Activated naive CD8-positive, alpha-beta T cell treated with anti-CD3 and anti-CD28 coated beads, Interleukin-2, amount 10 ng/mL, durations not matched to agents 7 days and 5 days (primary cell): ENCODE measurements at places on chromosomes 4 and X. TPM values are rescaled to one million over a fixed set of nuclear protein-coding genes. Genes with fewer than 3 reads are reported as not detected.

GRCh38 chr4:1183985-1184773 is 11.8 kb upstream of the SPON2 start:
- DNase-seq: no peak
- peaks cover 24% of the 10 kb centered on the region for H3K4me1 ChIP-seq
- H3K27ac ChIP-seq: peak overlapping the region; percentile 17
- H3K27me3 ChIP-seq: no peaks in the 10 kb centered on the region
- H3K36me3 ChIP-seq: peaks cover 35% of the 10 kb centered on the region
- peak overlapping the region; percentile 17 for H3K4me3 ChIP-seq

- no peak overlapping the region for H3K4me3 ChIP-seq
- H3K36me3 ChIP-seq: no peaks in the 10 kb centered on the region
- peaks cover 21% of the 10 kb centered on the region for H3K4me1 ChIP-seq
- peaks cover 9% of the 10 kb centered on the region for H3K27me3 ChIP-seq
- DNase-seq: no peak
Measured at GRCh38 chrX:40467454-40467853, 113.3 kb upstream of the ATP6AP2 start.

GRCh38 chr4:1833307-1834046 is 22.5 kb downstream of the LETM1 start:
- no peak overlapping the region for H3K27ac ChIP-seq
- H3K4me1 ChIP-seq: peaks cover 6% of the 10 kb centered on the region
- DNase-seq: no peak

- no peak for DNase-seq
- no peaks in the 10 kb centered on the region for H3K4me1 ChIP-seq
- H3K27ac ChIP-seq: no peak overlapping the region
- H3K4me3 ChIP-seq: no peak overlapping the region
- H3K27me3 ChIP-seq: peaks cover 12% of the 10 kb centered on the region
- H3K36me3 ChIP-seq: no peaks in the 10 kb centered on the region
Measured at GRCh38 chrX:104284507-104284906, 29.8 kb upstream of the ESX1 start.

DNA sequence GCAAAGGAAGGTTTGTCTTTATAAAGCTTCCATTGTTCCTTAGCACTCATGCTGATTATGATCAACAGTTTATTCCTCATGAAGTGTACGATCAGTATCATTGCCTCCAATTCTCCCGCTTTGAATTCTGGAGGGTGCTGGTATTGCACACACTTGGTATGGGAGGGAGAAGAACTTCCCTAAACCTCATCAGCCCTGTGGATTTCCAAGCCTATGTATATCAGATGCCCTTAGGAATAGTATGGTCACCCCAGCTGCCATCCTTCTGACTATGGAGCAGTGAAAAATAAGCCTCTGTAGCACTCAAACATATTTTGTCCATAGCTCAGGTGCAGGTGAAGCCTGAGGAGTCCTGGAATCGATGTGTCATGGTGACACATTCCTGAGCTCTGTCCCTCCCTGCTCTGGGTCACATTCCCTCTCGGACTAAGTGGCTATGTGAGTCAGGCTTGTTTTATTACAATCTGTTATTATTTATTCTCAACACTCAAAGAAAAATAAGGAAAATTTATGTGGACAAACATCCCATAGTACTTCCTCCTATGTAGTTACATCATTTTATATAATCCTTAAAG is 2.0 kb upstream of the ZDHHC9 start:
- DNase-seq: no peak
- no peak overlapping the region for H3K27ac ChIP-seq
- H3K4me1 ChIP-seq: peaks cover 13% of the 10 kb centered on the region
- H3K27me3 ChIP-seq: peaks cover 1% of the 10 kb centered on the region

DNA sequence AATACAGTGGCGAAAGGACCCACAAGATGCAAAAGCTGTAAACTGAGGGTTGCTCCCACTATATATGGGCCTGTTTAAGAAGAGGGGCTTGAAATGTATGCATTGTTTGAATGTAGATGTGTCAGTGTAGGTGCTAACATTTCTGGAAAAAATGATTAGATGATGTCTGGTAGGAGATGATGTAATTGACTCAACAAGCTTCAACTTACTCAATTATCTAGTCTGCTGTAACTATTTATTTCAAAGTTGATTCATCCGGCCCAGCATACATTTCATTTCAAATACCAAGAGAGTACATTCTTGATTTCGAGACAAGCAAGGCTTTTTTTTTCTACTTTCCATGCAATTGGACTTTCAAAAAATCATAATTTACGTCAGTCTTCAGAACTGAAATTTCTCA is 9.3 kb upstream of the ENAM start:
- H3K27me3 ChIP-seq: peaks cover 5% of the 10 kb centered on the region
- H3K36me3 ChIP-seq: no peaks in the 10 kb centered on the region
- DNase-seq: no peak
- no peak overlapping the region for H3K27ac ChIP-seq
- no peak overlapping the region for H3K4me3 ChIP-seq

- H3K36me3 ChIP-seq: no peaks in the 10 kb centered on the region
- H3K4me3 ChIP-seq: no peak overlapping the region
- H3K4me1 ChIP-seq: peaks cover 3% of the 10 kb centered on the region
Measured at GRCh38 chr4:159042097-159042605, 60.7 kb upstream of the RAPGEF2 start.

DNA sequence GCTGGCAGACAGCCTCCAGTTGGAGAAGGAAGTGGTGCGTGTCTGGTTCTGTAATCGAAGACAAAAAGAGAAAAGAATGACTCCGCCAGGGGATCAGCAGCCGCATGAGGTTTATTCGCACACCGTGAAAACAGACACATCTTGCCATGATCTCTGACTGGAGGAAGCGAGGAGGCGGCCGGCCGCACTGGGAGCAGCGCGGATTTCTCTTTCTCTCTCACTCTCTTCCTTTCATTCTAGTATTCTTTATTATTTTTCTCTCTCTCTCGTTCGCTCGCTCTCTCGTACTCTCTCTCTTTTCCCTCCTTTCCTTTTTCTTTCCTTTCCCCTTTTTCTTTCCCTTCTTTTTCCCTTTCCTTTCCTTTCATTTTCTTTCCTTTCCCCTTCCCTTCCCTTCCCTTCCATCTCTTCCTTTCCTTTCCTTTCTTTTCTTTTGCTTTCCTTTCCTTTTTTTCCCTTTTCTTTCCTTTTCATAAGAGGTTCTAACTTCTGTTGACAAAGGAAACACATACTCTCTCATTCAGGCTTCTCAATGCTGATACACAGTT is 1.2 kb downstream of the POU3F4 start:
- H3K36me3 ChIP-seq: peaks cover 2% of the 10 kb centered on the region
- no peak for DNase-seq
- H3K27me3 ChIP-seq: peaks cover 60% of the 10 kb centered on the region
- H3K4me3 ChIP-seq: peak overlapping the region; percentile 55

DNA sequence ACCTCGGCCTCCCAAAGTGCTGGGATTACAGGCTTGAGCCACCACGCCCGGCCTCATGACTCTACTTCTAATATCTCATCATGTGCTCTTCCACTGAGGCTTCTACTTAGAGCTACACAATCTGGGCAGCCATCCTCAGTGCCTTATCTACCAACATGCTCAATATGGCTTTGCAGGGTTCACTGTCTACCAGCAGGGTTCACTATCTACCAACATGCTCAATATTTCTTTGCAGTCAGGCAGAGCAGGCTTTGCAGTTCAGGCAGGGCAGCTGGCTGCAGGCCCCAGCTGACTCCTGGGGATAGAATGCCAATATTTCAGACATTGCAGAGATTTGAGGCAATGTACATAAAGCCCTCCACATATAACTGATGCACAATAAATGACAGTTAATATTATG is 47.5 kb downstream of the PKD2 start:
- no peak overlapping the region for H3K4me3 ChIP-seq
- peaks cover 3% of the 10 kb centered on the region for H3K4me1 ChIP-seq
- no peak for DNase-seq
- peaks cover 9% of the 10 kb centered on the region for H3K36me3 ChIP-seq
- no peaks in the 10 kb centered on the region for H3K27me3 ChIP-seq

GRCh38 chrX:39242187-39242586 is 440.9 kb downstream of the MID1IP1 start:
- H3K27me3 ChIP-seq: no peaks in the 10 kb centered on the region
- no peak overlapping the region for H3K4me3 ChIP-seq
- peaks cover 1% of the 10 kb centered on the region for H3K4me1 ChIP-seq
- H3K36me3 ChIP-seq: no peaks in the 10 kb centered on the region
- no peak for DNase-seq
- H3K27ac ChIP-seq: no peak overlapping the region

DNA sequence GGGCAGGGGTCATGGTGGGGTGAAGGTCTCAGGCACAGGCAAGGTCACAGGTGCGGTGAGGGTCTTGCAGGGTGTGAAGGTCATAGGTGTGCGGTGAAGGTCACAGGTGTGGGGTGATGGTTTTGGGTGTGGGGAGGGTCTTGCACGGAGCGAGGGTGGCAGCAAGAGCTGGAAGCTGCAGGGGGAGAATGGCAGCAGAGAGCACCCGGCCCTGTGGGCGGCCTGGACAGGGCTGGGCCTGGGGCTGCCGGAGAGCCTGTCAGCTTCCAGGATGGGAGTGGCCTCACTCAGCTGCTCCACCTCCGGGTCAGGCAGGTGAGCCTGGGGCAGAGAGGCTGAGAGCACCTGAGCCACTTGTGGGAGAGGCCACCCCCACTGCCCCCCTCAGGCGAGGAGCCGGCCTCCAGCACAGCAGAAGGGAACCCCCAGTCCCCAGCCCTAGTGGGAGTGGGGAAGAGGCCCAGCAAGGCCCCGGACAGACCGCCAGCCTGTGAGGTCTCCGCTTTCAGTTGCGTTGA is 1.5 kb downstream of the MSANTD1 start:
- H3K27me3 ChIP-seq: no peaks in the 10 kb centered on the region
- H3K27ac ChIP-seq: no peak overlapping the region
- no peaks in the 10 kb centered on the region for H3K36me3 ChIP-seq
- no peaks in the 10 kb centered on the region for H3K4me1 ChIP-seq

GRCh38 chr4:38315286-38315685 is 348.7 kb upstream of the KLF3 start:
- H3K27me3 ChIP-seq: no peaks in the 10 kb centered on the region
- no peak for DNase-seq
- H3K36me3 ChIP-seq: peaks cover 5% of the 10 kb centered on the region
- H3K27ac ChIP-seq: no peak overlapping the region
- peaks cover 36% of the 10 kb centered on the region for H3K4me1 ChIP-seq

DNA sequence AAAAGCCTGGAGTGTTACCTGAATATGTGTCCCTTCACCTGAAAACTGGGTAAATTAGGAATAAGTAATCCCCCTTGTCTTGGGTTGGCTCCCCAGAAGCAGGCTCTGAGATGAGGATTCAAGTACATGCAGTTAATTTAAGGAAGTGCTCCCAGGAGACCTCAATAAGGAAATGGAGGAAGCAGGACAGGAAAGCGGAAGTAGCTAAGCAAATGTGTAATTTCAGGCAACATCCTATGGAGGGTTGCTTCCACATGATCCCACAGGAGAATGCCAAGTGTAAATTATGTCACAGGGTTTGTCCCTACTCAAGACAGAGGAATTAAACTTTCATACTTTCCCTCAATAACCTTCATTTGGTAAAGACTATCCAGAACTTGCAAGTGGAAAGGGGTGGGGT is 48.1 kb upstream of the ARHGEF6 start:
- H3K27ac ChIP-seq: no peak overlapping the region
- H3K4me1 ChIP-seq: no peaks in the 10 kb centered on the region
- peaks cover 11% of the 10 kb centered on the region for H3K36me3 ChIP-seq
- no peak for DNase-seq
- no peak overlapping the region for H3K4me3 ChIP-seq

SCRG1 gene
- not detected for total RNA-seq

IL9R gene
- 30.5 TPM for total RNA-seq

MUC7 gene
- not detected for total RNA-seq
